Stimulated activated CD4-positive, alpha-beta T cell treated with anti-CD3 and anti-CD28 coated beads, Interleukin-2, amount 100 ng/mL, for 24 hours (primary cell): ENCODE measurements at places on chromosomes 3 and 15.
A peak's percentile ranks its signal among the peaks of the same experiment; 100 is the strongest.

GRCh38 chr3:48267782-48268181, 26.9 kb downstream of the ZNF589 start:
- DNase-seq = no peak

DNA sequence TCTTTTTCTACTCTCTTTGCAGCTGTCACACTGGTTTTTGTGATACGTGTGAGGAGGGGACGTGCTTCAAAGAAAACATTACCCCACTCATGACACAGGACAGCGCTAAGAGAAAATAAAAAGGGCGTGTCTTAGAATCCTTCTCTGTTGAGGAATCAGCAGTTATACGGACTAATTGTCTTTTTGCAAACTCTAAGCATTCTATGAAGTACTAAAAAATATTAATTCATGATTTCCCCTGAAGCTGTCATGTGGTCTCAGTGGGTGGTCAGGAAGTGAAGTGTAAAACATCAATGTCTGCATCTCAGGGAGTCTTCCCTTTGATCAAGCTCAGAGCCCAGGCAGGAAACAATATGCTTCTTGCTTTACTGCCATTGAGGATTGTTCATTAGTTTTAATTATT, 117.5 kb upstream of the CRBN start:
- DNase-seq = no peak

- no peak for DNase-seq
These were observed 377.2 kb upstream of the CFAP20DC start for GRCh38 chr3:59426821-59427565.

DNA sequence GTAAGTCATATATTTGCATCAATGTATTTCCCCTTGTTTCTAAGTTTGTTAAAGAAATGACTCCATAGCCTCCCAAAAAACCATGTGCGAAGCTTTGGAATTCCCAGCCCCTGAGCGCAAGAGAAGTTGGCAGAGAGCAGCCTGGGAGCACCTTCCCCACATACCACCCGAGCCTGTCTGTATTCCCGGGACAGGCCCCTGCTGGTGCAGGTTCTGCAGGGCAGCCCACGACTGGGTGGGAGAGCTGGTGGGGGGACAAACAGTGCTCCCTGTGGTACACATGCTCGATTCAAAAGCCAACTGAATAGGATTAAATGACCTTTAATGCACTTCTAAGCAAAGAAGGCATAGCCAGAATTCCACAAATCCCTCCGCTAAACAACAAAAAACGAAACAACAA, 74.6 kb upstream of the SNRPA1 start:
- DNase-seq = no peak

- DNase-seq = no peak
These were observed 16.5 kb downstream of the ANXA2 start for GRCh38 chr15:60381148-60381788.

- DNase-seq = no peak
These were observed 58.7 kb downstream of the IFT80 start for GRCh38 chr3:160340351-160340750.

DNA sequence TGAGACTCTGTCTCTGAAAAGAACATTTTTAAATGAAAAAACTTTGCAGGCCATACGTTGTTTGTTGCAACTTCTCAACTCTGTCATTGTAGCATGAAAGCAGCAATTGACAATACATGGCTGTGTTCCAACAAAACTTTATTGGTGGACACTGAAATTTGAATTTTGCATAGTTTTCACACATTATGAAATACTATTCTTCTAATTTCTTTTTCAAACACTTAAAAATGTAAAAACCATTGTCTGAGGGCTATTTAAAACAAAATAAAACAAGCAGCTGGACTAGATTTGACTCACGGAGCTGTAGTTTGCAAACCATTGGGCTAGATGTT, 18.5 kb upstream of the CSTA start:
- DNase-seq = no peak

- no peak for DNase-seq
These were observed 74.1 kb downstream of the CHL1 start for GRCh38 chr3:270688-271087.

- DNase-seq = no peak
These were observed 23.9 kb downstream of the SEC22C start for GRCh38 chr3:42557854-42558253.

DNA sequence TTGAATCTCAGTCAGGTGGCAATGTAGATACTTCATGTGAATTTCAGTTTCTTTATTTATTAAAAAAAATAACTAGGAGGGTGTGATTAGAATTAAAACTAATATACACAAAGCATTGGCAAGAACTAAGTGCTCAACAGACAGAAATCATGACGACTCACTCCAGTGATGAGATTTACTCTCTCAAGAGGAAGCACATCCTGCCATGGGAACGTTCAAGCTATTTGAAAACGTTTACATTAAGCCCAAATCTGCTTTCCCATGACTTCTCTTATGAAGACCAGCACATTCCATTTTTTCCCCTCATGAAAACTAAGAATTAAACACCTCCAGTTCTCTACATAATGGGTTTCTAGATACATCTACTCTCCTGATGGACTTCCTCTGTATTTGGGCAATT, 8.5 kb downstream of the WDR53 start:
- no peak for DNase-seq

- DNase-seq = no peak
These were observed 56.8 kb downstream of the FGD5 start for GRCh38 chr3:14875411-14876175.

- DNase-seq = no peak
These were observed 300.3 kb upstream of the CBLB start for GRCh38 chr3:106168962-106169750.

DNA sequence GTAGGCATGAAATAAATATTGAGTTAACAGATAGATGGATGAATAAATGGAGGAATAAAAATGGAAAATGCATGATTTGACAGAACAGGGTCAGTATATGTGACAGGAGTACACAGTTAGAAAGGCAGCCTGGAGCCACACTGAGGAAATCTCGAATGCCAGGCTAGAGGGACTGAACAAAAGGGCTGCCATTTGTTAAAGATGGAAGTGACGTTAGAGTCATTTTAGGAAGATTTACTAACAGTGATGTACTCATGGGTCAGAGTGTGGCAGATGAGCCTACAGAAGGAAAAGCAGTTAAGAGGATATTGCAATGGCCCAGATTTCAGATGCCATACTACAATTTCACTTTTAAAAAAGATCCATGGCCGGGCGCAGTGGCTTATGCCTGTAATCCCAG, 7.4 kb upstream of the TMPRSS7 start:
- DNase-seq = no peak

GRCh38 chr3:107990926-107991325, 99.9 kb downstream of the CD47 start:
- no peak for DNase-seq

DNA sequence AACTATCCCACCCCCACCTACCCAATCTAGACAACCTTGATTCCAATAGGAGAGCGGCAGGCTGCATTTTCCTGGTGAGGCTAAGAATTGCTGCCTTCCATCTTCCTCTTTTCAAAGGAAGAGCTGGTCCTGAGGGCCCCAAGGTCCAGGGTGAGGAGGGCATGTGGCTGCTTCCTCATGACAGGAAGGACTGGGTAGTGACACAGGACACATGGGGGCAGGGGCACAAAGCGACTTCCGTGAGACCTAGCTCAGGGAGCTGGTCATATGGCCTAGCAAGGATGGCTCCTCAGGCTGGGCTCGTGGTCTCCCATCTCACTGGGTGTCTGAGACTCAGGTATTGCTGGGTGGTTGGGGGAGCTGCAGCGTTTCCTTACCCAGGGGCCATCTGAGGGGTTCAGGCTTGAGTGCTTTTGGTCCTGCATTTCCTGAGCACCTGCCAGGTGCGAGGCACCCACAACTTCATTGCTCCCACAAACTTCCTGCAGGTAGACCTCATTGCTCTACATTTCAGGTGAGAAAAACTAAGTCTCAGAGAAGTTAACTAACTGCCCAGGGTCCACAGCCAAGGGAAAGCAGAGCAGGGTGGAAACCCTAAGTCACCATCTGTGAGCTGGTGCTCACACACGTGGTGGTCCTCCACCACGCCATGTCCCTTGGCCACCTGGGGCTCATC, 160.0 kb upstream of the TLE3 start:
- no peak for DNase-seq

GRCh38 chr3:186362988-186363387, 954 bp upstream of the DGKG start:
- no peak for DNase-seq

- DNase-seq = no peak
These were observed 234.1 kb downstream of the THSD4 start for GRCh38 chr15:71349336-71349735.

DNA sequence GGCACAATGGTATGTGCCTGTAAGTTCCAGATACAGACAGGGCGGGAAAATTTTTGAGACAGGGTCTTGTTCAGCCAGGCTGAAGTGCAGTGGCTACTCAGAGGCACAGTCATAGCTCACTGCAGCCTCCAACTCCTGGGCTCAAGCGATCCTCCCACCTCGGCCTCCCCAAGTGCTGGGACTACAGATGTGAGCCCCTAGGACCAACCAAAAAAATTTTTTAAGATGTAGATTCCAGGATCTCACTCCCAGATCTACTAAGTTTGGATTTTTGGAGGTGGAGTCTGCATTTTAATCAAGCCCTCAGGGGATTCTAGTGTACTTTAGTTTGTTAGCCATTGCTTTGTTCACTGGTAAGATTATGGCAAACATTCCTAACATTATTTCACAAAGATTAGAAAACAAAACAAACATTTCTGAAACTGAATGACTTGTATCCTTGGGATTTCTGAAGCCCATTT, 2.7 kb downstream of the LIPH start:
- DNase-seq = no peak

DNA sequence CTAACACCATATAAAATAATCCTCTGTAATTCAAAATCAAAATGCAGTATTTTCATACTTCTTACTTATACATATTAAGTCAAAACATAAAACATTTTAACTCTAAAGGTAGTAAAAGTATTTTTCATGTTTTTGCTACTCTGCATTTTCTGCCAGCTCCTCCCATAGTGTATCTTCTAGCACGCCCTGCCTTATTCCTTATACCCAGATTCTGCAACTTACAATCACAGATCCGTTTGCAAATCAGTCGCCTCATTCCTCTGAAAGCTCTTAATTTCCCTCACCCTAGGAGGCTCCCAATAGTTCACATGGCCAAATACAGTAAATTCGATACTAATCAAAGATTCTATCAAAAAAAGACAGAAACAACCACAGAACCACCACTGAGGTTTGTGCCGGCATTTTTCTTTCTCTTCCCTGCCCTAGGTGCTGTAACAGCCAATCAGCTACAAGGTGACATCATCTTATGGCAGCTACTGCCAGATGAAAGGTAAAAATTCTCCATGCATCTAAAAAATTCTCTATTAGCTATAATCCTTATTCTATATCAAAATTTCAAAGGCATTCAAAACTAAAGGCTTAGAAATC, 72.9 kb downstream of the CLASP2 start:
- DNase-seq = peak; percentile 23

- no peak for DNase-seq
These were observed 119.5 kb upstream of the MLF1 start for GRCh38 chr3:158451405-158452055.

DNA sequence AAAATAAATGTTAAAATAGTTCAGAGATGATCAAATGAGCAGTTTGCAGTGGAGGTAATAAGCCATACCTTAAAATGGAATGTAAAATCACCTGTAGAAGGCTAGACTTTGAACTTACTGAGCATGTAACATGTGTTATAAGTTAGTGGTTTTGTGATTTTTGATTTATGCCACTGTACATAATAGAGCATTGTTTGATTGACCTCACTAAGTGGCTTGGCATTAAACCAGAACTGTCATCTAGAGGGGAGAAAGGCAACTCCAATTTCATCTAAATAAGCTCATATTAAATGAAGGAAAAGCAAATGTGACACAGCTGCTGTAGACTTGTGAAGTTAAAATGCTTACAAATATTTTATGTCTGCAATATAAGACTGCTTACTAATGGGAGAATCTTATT, 387.9 kb downstream of the ZIC1 start:
- DNase-seq = no peak

DNA sequence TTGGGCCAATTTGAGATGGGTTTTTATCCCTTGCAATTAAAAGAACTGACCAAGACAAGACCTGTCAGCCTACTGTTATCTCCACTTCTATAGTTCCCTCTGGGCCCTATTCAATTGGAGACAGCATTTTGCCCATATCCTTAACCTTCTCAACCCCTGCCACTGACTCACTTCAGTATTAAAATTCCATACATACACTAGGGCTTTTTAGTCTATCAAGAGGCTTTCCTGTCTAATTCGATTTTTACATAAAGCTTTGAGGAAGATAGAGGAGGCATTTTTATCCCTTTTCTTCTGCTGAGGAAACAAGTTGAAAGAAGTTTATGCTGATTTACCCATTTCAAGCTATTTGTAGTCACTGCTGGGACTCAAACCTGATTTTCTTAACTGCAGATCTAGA, 51.1 kb downstream of the GTF2E1 start:
- DNase-seq = no peak

GRCh38 chr3:99570061-99570460, 68.3 kb upstream of the COL8A1 start:
- no peak for DNase-seq

- DNase-seq = no peak
These were observed 22.2 kb upstream of the IGDCC3 start for GRCh38 chr15:65399997-65400396.

DNA sequence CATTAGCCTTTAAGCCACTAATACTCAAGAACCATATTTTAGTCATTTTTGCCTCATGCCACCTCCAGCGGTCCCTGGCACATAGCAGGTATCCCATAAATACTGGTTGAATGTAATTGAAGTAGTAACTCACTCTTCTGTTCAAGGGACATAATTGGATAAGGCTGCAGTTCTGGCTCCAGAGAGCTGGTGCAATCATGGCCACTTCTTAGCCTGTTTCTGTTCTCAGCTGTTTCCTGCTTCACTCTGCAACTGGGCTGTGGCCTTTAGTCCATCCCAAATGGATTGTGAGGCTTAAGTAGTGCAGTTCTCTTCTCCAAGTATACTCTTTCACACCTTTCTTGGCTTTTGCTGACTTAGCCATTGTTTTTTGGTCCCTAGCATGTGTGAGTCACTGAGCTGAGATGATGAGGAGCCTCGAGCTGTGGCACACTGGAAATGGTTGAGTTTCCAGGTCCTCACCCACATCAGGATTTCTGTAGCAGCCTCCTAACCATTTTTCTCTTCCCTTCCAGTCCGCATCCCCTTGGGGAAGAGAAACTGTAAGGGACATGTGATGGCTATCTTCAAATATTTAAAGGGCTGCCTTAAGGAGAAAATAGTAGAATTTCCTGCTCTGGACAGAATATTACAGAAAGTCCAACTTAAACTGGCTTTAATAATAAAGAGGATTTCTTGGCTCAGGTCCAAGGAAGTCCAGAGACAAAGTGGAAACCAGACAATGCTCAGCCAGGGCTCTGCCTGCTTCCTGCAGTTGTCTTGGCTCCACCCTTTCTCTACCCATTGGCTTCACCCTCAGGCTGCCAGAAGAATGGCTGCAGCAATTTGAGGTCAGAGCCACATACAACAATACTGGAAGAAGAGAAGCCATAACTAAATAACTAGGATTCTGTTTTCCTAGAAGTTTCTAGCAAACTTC, 305.4 kb upstream of the ROPN1 start:
- DNase-seq = no peak

DNA sequence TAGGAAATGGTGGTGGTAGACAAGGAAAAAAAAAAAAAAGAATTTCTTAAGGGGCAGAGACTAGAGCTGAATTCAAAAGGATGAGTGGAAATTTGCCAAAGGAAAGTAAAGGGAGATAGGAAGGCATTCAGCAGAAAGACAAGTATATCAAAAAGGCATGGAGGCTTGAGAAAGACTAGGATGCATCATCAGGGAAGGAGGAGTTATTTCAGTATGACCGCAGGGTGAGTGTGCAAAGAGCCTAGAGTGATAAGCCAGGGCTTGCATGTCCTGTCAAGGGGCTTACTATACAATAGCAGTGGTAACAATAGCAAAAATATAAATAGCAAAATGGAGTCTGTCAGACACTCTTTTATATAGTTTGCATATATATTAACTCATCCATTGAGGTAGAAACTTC, 112.0 kb downstream of the FRMD4B start:
- DNase-seq = no peak
